ENCODE measurements at places on chromosomes 16 and 17. TPM values are rescaled to one million over a fixed set of nuclear protein-coding genes. Genes with fewer than 3 reads are reported as not detected.

SPSB3 gene
- 20.3 TPM for total RNA-seq

LYRM1 gene
- total RNA-seq = 55.7 TPM

TMEM114 gene
- total RNA-seq = not detected

DVL2 gene
- 93.2 TPM for total RNA-seq

CSH2 gene
- not detected for total RNA-seq

CPNE7 gene
- 29.9 TPM for total RNA-seq

NPIPA8 gene
- total RNA-seq = not detected
